Effector CD4-positive, alpha-beta T cell (primary cell): ENCODE measurements at places on chromosomes 3 and 15.
A peak's percentile ranks its signal among the peaks of the same experiment; 100 is the strongest.

GRCh38 chr3:183353421-183353820, 75.0 kb downstream of the MCF2L2 start:
- no peak for DNase-seq

DNA sequence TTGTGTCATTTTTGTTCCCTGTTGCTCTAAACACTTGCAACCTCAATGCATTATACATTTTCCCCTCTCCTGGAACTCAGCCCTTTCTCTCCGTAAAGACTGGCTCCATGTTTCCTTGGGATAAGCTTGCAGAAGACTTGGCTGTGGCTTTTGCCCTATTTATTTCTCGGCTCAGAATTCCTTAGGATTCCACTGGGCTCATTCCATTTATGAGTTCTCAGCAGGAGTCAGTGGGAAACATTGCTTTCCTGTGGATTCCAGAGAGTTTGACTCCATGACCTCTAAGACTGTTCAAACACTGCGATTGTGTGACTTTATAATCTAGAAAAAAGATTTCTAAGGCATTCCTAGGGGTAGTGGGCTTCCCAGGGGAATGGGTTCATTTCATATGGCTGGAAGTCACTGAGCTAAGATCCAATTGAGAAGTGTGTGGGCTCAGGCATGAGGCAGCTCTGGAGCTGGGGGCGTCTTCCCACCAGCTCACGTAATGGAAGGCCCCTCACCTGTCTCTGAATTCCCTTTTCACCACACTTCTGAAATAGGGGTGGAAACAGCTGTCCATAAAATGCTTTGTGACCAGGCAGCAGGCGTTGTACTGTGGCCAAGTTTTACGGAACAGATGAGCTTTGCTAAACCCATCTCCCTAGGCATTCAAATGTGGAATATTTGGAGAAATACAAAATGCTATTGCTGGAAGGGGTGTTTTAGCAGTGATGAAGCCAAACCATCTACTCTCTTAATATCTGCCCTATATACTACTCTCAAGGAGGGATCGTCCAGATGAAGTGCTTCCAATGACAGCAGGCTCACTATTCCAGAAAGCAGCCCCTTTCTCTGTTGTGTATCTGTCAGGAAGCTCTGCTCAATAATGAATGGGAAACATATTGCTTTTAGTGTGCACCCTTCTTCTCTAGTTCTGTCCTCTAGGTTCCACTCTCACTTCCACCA, 91.8 kb upstream of the BCL6 start:
- DNase-seq: no peak

GRCh38 chr3:127342735-127343134, 54.9 kb upstream of the PRR20G start:
- no peak for DNase-seq

DNA sequence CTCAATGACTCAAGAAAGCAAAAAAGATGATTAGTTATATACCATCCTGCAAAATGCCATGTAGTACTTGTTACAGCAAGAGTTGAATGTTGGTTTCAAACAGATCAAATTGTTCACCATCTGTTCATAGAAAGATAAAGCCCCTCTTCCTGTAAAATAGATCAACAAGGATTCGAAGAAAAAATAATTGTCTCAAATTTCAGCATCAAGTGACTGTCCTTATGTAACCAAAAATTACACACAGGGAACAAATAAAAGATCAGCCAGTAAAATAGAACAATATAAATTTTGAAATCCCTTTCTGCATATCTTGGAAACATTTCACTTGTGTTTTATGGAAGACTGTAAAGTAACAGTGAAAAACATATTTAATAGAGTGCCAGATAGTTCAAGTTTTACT, 165.1 kb upstream of the STAC start:
- no peak for DNase-seq

- DNase-seq: peak; percentile 39
These were observed at the start of gene PLCD1 for GRCh38 chr3:38029400-38030125. TSS of gene PLCD1 (minus strand) at chr3:38029642. CDS start at chr3:38029539, 103 bp downstream.

- no peak for DNase-seq
These were observed 167.1 kb downstream of the ARRDC4 start for GRCh38 chr15:98127586-98127985.

GRCh38 chr3:66662894-66663293, 162.1 kb upstream of the LRIG1 start:
- DNase-seq: no peak

DNA sequence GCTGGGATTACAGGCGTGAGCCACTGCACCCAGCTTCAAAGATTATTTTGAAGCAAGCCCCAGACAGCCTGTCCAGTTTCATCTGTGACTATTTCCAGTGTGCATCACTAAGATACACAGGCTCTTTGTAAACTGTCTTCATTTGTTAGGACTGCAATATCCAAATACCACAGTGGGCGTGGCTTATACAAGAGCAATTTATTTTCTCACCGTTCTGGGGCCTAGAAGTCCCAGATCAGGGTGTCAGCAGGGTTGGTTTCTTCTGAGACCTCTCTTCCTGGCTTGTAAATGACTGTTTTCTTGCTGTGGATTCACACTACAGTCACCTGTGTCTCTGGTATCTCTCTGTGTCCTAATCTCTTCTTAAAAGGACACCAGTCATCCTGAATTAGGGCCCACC, 59.7 kb downstream of the RLBP1 start:
- no peak for DNase-seq

GRCh38 chr15:70892912-70893560, 410 bp downstream of the LRRC49 start:
- DNase-seq: no peak

DNA sequence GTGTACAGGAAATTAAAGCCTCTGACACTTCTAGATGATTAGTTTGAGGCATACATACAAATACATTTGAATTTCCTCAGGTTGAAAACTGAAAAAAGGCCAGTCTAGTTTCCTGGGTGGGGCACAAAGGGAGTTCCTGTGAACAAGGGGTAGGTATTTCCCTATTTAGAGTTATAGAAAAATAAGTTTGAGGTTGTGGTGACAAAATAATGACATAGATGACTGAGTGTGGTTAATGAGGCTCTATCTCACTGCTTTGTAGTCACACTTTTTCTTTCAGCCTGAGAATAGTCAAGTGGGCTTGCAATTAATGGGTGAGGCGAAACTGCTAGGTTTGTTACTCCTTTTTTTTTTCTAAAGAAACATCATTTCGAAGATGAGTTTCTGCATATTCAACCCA, 4.3 kb downstream of the SLCO3A1 start:
- peak; percentile 54 for DNase-seq

- DNase-seq: peak; percentile 13
These were observed 93.0 kb upstream of the LPP start for GRCh38 chr3:188060840-188061544.

DNA sequence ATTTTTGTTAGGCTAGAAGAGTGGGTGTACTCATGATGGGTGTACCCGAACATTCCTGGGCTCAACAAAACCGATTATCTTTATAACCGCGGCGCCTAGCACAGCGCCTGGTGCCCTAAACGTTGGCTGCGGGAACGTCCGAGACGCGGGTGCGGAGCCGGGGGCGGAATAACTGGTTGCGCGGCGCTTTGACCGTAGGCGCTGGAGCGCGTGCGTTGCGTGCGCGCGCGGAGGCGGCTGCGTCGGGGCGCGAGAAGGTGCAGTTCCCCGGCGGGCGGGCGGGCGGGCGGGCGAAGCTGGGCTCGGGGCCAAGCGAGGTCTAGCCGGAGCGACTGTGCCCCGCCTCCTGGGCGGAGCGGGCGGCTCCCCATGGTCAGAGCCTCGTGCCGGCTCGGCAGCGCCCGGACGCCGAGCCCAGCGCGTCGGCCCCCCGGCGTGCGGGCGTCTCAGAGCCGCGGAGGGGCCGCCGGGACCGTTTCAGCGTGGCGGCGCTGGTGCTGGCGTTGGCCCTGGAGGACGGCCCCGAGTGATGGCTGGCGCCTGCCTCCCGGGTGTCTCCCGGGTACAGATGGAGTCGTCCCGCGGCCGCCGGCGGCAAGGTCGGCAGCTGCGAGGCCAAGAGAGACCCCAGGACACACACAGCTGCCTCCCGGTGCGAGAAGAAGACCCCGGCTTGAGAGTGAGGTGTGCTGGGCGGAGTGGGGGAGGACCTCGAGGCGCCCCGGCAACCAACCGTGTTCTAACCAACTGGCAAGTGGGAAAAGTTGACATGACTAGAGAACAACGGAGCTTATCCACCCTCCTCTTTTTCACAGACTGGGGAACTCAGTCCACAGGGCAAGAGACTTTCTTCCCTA, at the start of gene PLAAT1:
PLAAT1 (plus strand) TSS at position 373 of the 857 bp plus-strand sequence. CDS start 14,429 bp downstream, outside the sequence.
- DNase-seq: no peak

- DNase-seq: no peak
These were observed 48.1 kb downstream of the PLCL2 start for GRCh38 chr3:16932877-16933276.

DNA sequence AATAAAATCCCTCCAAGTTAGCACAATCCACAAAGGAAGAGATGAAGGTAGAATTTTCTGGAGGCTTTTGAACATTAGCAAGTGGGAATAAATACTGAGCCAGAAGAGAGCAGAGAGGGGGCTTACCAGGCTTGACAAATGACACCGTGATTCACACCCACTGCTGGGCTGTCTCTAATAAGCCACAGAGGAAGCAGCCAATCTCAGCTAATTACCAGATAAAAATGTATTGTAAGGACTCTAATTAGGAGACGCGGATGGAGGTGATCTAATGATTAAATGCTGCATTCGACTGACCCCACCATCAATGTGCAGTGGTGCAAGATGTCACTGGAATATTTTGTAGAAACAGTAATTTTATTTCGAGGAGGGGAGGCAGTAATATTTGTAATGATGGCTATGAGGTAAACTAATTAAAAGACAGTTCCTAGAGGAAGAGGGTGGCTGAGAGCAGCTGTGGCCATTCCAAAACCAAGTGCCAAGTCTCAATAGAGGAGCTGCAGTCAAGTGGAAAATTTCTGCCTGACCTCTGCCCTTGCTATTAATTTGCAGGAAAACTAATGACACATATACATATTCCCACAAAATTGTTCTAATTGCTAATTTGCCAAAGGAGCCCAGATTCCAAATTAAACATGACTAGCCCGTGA, 602.2 kb downstream of the FOXP1 start:
- DNase-seq: no peak

- DNase-seq: no peak
These were observed 40.4 kb downstream of the PRR23E start for GRCh38 chr3:127233371-127233770.

GRCh38 chr3:177705976-177706823, 508.9 kb upstream of the TBL1XR1 start:
- no peak for DNase-seq

GRCh38 chr15:33371159-33371558, 60.4 kb downstream of the RYR3 start:
- no peak for DNase-seq
